ENCODE measurements at places on chromosomes 5 and 9.

GRCh38 chr5:162325143-162325727, 257.7 kb downstream of the GABRG2 start:
- DNase-seq, result no peak

DNA sequence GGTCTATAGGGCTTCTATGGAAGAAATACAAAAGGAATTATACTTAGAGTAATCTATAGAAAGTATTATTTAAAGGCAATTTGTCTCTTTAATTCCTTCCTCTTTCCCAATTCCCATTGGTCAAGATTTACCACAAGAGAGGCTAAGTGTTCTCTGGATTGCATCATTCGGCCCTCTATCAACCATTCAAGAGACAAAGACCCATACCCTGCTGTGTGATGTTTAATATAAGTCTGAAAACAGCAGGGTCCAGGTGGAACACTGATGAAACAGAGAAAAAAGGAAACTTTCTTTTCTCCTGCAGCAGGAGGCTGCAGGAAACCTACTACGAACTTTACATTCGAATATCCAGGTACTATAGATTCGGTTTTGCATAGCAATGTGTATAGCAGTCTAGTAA, 323.4 kb downstream of the CHSY3 start:
- no peak for DNase-seq

GRCh38 chr9:108136656-108137055, 647.1 kb upstream of the KLF4 start:
- DNase-seq, result no peak

DNA sequence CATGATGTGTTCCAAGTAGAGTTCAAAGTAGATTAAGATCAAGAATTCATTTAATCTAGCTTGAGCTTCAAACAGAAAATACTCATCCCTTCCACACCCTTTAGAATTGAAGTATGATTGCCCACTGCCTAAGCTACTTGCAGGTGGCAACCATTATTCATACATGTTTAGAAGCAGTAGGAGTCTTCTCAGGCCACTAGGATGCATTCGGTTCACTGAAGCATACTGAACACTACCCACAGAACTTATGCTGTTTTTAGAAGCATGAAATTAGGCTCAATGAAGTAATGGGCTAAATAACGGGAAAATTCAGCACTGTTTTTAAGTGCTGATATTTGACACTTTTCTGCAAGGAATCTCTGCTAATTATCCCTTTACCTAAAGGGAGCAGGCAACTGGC, 263.4 kb downstream of the DEPDC1B start:
- no peak for DNase-seq

- DNase-seq, result no peak
Observed at GRCh38 chr9:73370053-73370452, 218.4 kb downstream of the ANXA1 start.

DNA sequence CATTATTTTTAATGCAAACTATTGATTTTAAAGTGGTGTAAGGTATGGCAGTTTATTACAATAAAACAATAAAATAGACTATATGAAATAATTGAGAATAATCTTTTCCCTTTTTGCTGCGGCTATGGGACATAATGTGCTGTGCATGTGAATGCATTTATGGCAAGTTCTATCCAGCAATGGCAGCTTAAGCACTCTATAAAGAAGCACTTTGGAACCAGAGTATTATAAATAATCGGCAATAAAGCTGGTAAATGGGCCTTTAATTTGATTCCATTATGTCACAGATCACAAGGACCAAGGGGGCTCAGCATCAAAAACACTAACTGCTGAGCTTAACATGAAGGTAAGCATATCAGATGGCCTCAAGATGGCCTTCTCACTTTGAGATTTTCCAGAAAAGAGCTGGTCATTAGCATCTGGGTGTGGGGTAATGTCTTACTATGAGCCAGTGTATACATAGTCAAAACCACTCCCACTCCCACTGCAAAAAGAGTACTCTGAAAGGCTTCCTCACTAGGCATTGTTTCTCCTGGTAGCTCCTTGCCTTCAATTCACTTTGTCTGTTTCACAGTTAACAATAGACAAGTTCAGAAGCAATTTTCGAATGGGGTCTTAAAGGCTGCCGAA, 97.1 kb upstream of the ASTN2 start:
- no peak for DNase-seq

DNA sequence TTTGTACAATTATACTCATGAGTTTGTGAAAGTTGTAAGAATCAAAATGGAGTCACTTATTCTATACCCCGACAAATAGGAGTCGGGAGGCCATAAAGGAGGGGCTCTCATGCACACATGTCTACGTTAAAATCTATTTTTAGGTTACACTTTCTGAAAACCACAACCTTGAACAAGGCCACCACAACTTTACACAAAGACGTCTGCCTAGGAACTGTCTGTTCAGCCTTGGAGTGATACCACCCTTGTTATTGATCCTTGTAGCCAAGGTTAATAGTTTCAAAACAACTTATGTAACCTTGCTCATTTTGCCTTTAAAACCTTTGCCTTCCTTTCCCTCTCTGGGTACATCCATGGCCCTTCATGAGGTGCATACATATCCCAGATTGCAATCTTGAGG, 4.1 kb upstream of the NDFIP1 start:
- no peak for DNase-seq

DNA sequence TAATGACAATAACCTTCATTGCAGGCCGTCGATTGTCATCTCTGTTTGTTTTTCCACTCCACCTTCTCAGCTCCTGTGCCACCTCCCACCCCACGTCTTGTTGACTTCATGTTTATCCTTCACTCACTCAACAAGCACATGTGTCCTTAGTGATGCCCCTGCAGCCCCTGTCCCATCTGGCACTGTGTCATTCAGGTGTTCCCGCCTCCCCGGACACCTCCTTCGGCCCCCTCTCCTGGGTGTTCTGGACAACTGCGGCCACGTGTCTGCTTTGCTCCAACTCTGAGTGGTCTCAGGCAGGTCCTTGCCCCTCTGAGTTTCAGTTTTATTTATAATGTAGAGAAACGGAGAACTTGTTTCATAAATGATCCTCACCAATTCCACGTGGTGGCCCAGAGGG, 91.0 kb upstream of the COL5A1 start:
- DNase-seq, result no peak

GRCh38 chr5:65105301-65105700, 336.6 kb downstream of the CWC27 start:
- no peak for DNase-seq

GRCh38 chr5:116531117-116531516, 43.5 kb downstream of the SEMA6A start:
- DNase-seq, result no peak

DNA sequence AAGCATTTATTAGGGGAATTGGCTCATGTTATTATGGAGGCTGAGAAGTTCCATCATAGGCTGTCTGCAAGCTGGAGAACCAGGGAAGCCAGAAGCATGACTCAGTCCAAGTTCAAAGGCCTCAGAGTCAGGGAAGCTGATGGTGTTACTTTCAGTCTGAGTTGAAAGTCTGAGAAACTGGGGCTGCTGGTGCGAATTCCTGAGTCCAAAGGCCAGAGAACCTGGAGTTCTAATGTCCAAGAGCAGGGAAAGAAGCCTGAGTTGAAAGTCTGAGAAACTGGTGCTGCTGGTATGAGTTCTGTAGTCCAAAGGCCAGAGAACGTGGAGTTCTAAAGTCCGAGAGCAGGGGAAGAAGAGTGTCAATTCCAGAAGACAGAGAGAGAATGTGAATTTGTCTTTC, 641.1 kb downstream of the ISL1 start:
- DNase-seq, result no peak

DNA sequence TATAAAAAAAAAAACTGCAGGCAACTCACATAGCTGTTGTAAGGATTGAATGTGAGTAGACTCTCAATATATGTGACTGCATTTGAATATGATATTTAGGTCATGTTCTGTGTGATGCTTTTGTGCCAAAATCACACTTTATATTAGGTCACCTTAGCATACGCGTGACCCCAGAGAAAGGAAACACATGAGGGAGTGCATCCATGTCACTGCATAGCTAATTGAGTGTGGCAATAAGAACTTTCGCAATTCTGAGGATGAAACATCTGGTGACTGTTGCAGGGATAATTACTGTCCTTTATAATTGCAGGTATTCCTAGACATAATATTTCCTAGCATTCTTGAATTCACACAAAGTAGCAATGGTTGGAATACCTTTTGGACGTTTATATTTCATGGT, 459.5 kb upstream of the KLF4 start:
- no peak for DNase-seq

DNA sequence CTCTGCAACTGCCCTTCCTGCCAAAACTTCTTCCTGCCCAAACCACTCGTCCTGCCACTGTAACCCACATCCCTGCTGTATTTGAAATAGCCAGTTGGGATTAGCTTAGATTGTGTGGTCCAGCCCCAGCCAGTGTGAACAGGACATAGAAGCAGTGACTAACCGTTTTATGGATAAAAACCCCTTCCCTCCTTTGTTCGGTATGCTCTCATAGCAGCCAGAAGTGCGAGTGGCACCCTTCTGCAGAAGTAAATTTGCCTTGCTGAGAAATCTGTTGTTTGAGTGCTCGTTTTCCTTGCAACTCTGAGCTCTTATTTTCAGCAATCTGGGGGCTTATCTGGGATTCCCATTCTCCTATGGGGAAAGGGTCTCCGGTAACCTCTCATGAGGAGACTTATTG, 470.0 kb downstream of the PRDM9 start:
- DNase-seq, result no peak

- DNase-seq, result no peak
Observed at GRCh38 chr5:145632701-145633100, 202.4 kb downstream of the PRELID2 start.

DNA sequence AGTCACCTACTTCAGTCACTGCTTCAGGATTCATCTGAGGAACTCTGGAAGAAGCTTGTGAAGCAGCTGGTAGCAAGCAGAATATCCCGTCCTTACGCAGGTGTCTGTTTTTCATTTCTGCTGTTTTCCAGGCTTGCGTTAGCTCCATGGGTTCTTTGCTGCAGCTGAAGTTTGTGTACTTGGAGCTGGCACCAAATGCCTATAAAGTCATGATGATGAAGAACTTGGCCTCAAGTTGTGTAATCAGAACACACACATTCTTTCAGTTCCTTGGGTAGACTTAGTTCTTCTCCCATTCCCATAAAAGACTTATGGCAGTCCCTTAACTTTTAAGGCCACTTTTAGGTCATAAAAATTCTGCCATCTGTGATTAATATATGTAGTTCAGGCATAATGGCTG, 116.7 kb downstream of the LRRC70 start:
- no peak for DNase-seq

DNA sequence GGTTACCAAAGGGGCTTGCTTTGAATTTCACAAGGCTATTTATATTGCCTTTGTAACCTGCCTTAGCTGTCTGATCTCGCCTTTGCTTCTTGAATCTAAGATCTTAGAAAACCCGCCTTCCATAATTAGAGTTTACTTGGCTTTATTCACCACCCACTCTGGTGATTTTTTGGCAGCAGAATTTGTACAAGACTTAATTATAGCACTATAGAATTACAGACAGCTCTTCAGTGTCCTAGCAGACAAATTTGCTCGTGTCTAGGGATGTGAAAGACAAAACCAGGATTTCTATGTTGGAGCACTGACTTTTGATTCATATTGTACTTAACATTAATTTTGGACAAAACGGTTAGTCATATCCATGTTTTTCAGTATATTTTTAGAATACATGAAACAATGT, 306.6 kb downstream of the ADGRV1 start:
- no peak for DNase-seq

DNA sequence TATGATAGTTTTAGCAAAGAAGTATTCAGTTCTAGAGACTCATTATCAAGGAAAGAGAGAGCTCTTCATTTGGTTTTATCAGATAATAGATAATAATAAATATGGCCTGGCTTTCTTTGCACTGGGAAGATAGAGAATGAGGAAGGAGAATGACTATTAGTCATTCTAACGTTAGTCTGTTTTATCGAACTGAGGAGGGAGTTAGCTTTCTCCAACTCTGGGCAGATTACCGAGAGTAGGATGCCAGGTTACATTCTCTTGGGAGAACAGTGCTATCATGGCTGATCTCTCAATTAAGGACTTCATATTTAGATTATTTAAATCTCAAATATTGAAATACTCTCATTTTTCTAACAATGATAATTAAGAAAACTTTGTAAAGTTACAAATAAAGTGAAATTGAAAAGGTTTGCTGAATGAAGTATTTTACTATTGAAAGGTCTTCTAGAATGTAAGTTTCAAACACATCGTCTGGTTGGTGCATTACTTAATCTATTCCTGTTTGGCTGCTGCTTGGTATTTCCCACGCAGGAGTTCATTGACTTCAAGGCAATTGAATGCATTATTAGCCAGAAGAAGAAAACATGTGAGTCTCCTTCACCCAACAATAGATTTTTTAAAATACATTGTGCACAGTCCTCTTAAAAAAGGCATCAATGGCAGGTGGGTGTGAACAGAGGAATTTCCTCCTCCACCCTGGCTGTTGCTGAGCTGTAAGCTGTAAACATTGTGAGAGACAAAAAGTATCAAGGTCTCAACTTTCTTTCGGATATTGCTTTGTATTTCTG, 140.8 kb downstream of the C9orf152 start:
- no peak for DNase-seq

DNA sequence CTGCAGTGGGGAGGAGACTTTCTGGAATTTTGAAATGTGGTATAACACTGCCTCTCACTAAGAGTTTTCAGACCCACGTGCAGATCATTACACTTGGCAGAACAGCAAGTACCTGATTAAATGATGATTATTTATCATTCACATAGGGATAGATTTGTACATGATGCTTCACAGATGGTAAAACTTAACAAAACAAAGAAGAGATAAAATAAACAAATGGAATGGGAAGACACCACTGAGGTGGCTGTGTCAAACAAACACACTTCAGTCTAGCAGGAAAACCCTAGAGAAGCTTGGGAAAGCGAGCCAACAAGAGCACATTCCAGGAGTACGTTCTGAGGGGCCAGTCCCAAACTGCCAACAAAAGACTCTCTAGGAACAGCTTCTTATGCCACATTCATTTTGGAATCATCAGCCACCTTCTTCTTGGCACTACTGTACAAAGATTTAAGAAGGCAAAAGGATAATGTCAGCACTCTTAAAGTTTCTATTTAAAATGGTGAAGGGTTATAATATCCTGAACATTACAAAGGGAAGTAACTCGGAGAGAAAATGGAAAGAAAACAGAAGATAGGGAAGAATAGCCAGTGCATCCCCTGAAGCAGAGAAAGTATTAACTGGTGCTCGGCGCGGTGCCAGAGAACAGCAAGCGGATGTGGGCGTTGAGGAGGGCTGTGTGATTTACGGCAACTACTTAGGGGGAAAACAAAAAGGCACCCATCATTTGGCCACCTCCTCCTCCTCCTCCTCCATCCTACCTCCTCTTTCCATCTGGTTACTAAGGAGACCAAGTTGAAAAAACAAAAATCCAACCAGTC, 1.6 kb downstream of the MED27 start:
- peak; percentile 13 for DNase-seq

DNA sequence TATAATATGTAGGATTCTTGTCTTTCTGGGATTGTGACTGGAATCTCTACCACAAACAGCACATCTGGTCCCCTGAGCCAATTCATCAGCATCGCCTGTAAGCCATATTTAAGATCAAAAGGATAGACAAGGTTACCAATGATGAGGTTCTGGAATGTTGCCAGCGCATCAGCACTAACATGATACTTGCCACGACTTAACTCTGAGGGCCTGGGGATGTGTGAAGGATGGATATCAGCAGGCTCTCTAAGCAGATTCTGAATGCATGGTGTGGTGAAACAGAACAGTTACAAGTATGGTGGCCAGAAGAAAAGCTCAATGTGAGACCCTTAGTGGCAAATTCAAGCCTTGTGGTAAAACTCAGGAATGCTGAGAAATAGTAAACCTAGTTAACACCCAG, 143.0 kb downstream of the XRCC4 start:
- DNase-seq, result no peak

- no peak for DNase-seq
Observed at GRCh38 chr5:115579747-115580173, 22.5 kb downstream of the TICAM2 start.
